NCI-H2171 treated with DMSO at 0.1 percent for 48 hours (cell line): ENCODE measurements at places on chromosomes 1 and 21.

DNA sequence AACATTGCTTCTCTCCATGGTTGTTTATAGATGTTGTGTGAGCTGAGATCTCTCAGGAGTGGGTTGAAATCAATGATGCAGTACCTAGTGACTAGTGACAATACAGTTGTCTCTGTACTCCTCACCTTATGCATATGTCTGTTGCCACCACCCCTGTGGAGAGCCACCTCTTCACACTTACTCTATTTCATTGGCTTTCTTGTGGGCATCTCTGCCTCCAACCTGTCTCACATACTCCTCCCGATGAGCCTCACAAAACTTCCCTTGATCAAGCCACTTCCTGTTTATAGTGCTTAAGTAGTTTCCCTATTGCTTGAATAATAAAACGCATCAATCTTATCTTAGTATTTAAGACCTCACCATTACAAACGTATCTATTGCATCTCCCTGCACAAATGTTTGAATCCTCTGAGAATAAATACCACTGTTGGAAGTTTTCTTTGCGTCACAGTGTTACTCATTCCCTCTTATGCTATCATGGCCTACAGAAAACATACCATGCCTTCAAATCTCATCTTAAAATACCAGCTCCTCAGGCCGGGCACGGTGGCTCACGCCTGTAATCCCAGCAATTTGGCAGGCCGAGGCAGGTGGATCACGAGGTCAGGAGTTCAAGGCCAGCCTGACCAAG is 54.7 kb upstream of the GREM2 start:
- no peak for DNase-seq

- DNase-seq: peak; percentile 7
These were observed 27.9 kb downstream of the RERE start for GRCh38 chr1:8789314-8790214.

GRCh38 chr1:222224636-222225315 is 323.1 kb downstream of the HHIPL2 start:
- DNase-seq: no peak

DNA sequence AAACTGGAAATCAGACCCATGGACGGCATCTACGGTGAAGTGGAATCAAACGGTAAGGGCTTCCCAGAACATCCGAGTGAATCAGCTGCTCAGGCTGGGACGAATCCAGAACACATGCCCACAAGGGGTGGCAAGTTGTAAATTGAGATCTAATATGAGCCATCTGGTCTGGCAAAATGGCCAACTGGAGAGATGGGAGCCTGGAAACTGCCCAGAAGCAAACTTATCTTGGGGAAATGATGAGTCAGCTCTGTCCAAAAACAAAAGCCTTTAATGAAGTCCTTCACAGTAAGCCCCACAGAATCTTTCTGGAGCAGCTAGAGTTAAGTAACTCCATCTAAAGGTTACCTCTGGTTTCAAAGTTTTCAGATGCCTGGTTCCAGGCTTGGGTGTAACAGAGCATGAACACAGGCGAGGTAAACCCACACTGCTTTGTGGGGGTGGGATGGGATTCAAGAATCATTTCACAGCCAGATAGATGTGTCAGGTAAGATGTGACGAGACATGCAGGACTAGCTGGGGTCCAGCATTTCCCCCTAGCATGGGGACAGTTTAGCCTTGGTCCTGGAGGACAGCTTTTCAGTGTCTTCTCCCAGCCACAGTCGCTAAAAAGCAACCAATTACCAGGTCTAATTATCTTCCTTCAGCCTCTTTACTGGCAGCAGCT is 10.5 kb upstream of the SRP9 start:
- DNase-seq: peak; percentile 58

- peak; percentile 59 for DNase-seq
These were observed 22.1 kb upstream of the DISP1 start for GRCh38 chr1:222792744-222793143.

GRCh38 chr1:243842978-243843511 is 7.0 kb downstream of the AKT3 start:
- no peak for DNase-seq

DNA sequence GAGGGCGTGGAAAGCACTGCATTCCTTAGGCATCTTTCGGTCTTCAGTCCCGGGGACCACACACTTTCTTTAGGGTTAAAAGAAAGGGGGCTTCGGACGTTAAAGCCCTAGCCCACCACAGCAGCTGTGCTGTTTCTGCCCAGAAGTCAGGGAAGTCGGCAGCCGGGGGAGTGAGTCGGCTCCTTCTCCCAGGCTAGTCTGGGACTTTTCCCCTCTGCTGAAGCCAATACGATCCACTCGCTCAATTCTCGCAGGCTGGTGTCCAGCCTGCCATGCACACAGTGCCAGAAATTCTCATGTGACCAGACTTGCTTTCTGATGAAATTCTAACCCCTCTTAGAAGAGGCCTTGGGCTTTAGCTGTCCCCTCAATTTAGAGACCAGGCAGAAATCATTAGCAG is 67.7 kb downstream of the BCAR3 start:
- DNase-seq: no peak

DNA sequence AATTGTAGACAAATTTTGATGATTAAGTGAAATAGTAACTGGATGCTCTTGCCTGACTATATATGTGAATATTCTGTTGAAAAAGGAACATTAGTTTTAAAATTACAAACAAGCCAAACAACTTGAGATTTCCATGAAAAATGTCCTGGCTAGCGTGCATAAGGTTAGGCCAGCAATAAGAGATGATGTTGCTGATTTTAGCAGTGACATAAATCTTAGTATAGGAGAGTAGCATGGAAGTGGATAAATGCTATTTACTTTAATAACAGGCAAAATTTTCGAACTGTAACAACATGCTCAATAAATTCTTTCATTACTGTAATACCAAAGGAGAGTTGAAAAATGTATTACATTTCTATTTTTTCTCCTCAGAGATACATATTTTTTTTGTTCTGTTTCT is 266.6 kb downstream of the LRRC7 start:
- no peak for DNase-seq

GRCh38 chr1:113881661-113882060 is 5.7 kb downstream of the BCL2L15 start:
- DNase-seq: no peak

- peak; percentile 11 for DNase-seq
These were observed 190.4 kb downstream of the NCAM2 start for GRCh38 chr21:21188513-21189195.

GRCh38 chr1:54579337-54579781 is 31.3 kb downstream of the ACOT11 start:
- no peak for DNase-seq

DNA sequence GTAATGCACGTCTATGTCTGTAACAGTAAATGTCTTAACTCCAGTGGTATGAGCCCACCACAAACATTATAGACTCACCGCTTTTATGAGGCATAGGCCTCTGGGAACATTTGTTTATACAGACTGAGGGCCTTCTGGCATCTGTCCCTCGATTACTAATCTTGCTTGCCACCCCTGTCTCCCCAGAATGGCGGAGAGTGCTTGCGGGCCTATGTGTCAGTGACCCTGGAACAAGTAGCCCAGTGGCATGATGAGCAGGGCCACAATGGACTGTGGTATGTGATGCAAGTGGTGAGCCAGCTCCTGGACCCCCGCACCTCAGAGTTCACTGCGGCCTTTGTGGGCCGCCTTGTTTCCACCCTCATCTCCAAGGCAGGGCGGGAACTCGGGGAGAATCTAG is 18.3 kb upstream of the SHISA4 start:
- no peak for DNase-seq
